Tongue (tissue), 3 donors: ENCODE measurements at places on chromosomes 3 and 15. TPM values are rescaled to one million over a fixed set of nuclear protein-coding genes. Genes with fewer than 3 reads are reported as not detected.

- no peak for DNase-seq
Measured at GRCh38 chr3:25584011-25584789, 80.5 kb downstream of the TOP2B start.

DNA sequence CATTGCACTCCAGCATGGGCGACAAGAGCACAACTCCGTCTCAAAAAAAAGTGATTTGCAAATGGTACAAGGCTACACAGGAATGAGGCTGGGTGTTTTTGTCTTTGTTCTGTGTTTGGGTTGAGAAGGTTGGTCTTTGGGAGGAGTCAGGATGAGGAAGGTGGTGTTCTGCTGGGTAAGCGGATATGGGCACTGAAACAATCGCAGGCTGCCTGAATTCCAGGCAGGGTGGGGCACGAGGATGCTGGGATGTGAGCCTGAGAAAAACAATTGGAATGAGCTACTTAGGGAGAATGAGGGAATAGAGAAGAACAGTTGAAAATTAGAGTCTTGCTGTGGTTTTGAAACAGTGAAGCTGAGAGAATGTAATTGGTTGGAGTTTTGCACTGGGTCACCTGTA is 51.6 kb downstream of the ZBTB38 start:
- no peak for DNase-seq

DNA sequence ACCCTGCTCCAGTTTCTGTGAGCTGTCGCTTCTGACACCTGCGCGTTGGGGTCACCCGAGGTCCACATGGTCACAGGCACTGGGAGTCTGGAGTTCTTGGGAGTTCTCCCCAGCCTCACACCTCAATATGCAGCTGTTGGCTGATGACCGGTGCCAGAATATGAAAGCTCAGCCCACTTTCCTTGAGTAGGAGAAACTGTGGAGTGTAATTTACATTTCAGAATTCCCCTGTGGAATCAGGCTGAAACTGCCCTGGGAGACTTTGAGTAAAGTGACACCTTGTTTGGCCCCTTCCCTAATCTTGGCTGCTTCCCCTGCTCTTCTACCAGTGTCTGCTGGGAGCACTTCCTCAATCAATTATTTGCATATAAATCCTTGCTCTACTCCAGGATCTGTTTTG is 255.9 kb downstream of the NFKBIZ start:
- peak; percentile 36 for DNase-seq

GRCh38 chr3:19911452-19911851 is 22.6 kb downstream of the EFHB start:
- DNase-seq, result no peak

The LOXL1 gene
- total RNA-seq, result 18.9 TPM

The PPM1L gene
- total RNA-seq, result 37.3 TPM
